ENCODE measurements at places on chromosomes 6 and 20.

DNA sequence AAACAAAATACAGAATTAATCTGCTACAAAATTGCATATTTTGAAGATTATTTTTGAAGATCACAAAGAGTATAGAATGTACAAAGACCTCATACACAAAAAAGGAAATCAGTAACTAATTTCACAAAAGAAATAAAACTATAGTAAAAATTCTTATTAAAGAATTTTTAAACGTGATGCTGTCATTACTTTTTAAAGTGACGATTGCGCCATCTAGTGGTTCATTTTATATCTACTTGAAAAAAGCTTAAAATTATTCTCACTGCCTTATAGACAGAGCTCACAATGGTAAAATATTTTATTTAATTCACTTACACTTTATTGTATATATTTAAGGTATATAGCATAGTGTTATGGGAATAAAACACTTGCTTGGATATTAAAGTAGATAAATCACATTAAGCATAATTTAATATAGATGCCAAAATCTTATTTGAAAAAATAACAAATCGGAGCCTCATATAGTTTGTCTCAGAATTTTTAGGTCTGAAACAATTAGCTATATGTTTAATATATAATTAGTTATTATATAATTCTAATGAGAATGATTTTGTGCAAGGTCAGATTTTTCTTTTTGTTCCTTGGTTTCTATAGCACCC, 128.8 kb downstream of the PHF3 start:
- no peak for DNase-seq

DNA sequence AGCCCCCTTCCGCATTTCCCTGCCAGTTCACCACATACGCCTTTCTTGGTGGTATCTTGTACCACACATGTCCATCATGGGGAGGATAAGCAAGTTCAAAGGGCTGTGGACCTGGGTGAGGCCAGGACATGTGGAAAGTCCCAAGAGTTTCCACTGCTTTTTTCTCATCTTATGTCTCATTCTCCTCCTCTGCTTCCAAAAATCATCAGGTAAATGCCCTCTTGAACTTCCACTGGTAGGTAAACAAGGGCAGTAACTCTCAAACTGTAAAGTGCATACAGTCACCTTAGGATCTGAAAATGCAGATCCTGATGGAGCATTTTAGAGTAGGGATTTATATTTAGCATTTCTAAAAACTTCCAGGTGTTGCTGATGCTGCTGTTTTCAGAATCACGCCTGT, 7.9 kb upstream of the SIRT5 start:
- DNase-seq: no peak

GRCh38 chr6:82396964-82397751, 33.5 kb downstream of the TPBG start:
- no peak for DNase-seq

- no peak for DNase-seq
Observed at GRCh38 chr6:56348578-56348977, 101.2 kb upstream of the COL21A1 start.

- DNase-seq: no peak
Observed at GRCh38 chr6:167722634-167723309, 103.9 kb upstream of the AFDN start.

- no peak for DNase-seq
Observed at GRCh38 chr20:60589623-60590022, 631.4 kb downstream of the CDH26 start.

GRCh38 chr20:44491635-44492395, 16.1 kb downstream of the TTPAL start:
- DNase-seq: no peak

DNA sequence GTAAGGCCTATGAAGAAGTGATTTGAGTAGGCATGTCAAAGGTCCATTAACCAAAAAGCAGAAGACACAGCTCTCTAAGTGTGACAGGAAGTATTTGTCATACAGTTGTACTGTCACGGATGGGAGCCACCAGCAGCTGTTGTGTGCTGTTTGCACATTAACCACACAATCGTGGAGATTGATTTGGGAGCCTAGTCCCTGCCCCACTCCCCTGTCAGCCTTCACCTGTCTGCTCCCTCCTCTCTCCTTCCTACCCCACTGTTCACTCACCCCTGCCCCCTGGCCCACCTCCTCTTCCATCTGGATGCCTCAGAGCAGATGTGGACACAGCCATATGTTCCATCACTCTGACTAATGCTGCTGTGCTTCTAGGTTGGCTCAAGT, 124.7 kb upstream of the SPACA1 start:
- no peak for DNase-seq

- DNase-seq: no peak
Observed at GRCh38 chr6:125020385-125020784, 58.1 kb downstream of the RNF217 start.

DNA sequence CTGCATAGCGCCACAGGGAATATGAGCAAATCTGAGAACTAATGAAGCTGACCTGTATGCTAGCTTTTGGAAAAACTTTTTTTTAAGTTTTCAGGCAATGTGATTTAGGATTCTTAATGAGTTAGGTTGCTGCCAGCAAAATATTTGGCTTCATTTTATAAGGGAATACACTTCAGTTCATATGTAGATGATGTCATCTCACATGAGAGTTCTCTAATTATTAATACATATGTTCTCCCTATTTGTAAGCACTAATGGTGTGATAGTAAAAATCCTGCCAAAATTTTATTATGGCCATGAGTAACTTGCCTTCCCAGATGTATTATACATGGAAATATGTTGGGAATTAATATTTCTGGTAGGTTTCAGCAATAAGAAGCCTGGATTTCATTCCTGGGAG, 573.8 kb downstream of the EPM2A start:
- DNase-seq: no peak

DNA sequence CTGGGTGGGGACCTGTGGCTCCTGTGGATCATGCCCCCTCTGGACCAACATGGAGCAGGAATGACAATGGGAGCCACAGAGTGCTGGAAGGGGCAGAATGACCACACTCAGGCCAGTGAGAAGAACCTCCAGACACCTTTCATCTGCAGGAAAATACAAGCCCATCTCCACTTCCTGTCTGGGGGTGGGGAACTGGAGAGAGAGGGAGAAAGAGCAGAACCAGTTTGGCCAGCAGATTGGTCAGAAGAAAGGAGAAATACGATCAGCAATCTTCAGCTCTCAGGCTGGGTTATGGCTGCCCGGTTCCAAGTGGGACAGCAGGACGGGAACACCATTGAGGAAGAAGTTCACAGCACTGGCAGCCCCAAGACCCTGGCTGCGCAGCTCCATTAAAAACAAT, 37.0 kb downstream of the BMP7 start:
- DNase-seq: no peak

GRCh38 chr20:34315236-34315635, 12.1 kb upstream of the AHCY start:
- DNase-seq: no peak

- no peak for DNase-seq
Observed at GRCh38 chr20:15799871-15800270, 773.4 kb downstream of the KIF16B start.

GRCh38 chr6:113719064-113719463, 138.1 kb upstream of the MARCKS start:
- no peak for DNase-seq

GRCh38 chr20:49850463-49851230, 38.0 kb downstream of the SLC9A8 start:
- DNase-seq: no peak

GRCh38 chr6:3316818-3317217, 58.1 kb downstream of the PSMG4 start:
- no peak for DNase-seq

DNA sequence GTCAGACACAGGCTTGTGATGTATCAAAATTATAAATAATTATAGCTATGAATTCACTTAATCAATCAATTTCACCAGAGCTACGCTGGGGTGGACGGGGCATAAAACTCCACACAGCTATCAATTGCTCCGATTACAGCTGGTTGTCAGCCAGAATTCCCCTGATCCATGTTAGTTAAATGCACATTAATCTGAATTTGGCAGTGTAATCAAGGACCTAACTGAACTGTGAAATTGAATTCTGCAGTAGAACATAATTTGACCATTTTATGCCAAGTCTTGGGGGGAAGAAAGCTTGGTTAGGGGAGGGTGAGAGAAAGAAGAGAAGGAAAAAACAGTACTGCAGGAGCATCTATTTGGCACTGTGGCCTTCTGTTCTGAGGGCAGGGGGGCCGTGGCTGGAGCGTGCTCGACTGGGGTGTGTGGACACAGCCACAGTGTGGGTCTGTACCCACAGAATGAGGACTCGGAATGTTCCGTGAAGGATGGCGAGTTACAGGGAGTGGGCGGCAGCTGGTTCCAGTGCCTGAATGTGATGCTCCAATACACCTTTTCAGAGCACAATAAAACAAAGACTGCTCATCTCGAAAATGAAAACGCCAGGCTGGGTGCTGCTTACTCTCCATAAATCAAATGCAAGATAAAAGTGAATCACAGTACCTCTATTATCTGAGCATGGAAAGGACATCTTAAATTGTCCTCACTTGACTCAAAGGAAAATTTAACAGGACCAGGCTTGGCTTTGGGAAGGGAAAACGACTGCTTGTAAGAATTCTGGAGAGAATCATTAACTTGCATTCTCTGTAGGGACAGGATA, 59.2 kb downstream of the LAMP5 start:
- DNase-seq: no peak

DNA sequence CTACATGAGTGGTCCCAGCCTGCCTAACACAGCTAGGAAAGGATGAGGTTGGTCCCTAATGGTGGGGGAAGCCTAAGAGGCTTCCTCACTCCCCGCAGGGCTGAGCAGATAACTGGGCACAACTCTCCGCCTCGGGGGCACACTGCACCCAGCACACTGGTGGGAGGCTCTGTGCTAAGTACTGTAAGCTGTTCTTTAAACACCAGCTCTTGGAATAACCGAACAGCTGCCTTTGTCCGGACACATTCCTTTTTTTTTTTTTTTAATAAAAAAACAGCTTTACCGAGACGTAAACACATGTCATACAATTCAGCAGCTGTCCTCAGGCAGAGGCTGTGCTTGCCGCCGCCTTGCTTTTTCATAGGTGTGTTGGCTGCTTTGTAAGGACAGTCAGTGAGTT, 6.9 kb downstream of the PSMG4 start:
- DNase-seq: no peak

- DNase-seq: no peak
Observed at GRCh38 chr6:15020119-15020770, 225.6 kb upstream of the JARID2 start.

GRCh38 chr6:126811321-126811720, 307.1 kb upstream of the RSPO3 start:
- no peak for DNase-seq

DNA sequence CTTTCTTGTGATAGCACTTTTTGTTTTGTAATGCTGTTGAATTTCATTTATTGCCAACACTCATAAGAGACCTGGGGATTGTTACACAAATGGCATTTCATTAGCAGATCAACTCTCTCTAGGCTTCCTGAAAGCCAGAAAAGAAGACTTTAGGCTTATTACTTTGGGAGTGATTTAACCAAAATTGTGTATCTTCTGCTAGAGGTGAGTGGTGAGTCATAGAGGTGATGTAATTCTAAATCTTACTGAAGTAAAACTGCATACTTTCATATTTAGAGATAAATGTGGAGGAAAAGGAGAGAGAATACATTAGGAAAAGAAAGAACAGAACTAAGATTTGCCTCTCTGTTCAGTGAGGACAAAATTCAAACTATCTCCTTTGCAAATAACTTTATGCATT, 304.7 kb upstream of the RGS17 start:
- DNase-seq: no peak

DNA sequence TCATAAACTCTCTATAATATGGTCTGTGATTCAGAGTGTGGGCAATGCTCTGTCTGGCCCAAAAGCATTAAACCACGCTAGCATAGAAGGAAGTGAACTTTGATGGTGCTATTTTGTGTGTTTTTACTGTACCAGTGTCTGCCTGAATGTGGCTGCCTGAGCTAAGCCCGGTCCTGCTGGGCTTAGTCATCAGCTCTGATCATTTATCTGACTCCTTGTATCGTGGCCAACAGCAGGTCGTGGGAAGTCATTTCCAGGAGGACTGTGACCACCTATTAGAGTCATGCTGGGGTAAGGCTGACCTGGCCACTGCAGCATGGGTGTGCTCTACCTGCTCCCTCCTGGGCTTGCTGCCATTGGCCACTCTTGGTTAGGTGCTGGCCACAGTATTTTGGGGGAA, 239.1 kb upstream of the CEP162 start:
- DNase-seq: no peak

- DNase-seq: no peak
Observed at GRCh38 chr6:43705996-43706395, 18.4 kb upstream of the MRPS18A start.

- peak; percentile 52 for DNase-seq
Observed at GRCh38 chr6:11732036-11732631, 46.5 kb downstream of the ADTRP start.

GRCh38 chr20:275791-276190, 14.8 kb downstream of the C20orf96 start:
- DNase-seq: no peak

- no peak for DNase-seq
Observed at GRCh38 chr20:9218531-9218961, 149.7 kb downstream of the PLCB4 start.

DNA sequence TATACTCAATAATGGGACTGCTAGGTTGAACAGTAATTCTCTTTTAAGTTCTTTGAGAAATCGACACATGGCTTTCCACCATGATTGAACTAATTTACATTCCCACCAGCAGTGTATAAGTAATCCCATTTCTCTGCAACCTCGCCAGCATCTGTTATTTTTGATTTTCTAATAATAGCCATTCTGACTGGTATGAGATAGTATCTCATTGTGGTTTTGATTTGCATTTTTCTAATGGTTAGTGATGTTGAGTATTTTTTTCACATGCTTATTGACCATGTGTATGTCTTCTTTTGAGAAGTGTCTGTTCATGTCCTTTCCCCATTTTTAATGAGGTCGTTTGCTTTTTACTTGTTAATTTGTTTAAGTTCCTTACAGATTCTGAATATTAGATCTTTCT, 66.5 kb downstream of the STK4 start:
- DNase-seq: no peak

DNA sequence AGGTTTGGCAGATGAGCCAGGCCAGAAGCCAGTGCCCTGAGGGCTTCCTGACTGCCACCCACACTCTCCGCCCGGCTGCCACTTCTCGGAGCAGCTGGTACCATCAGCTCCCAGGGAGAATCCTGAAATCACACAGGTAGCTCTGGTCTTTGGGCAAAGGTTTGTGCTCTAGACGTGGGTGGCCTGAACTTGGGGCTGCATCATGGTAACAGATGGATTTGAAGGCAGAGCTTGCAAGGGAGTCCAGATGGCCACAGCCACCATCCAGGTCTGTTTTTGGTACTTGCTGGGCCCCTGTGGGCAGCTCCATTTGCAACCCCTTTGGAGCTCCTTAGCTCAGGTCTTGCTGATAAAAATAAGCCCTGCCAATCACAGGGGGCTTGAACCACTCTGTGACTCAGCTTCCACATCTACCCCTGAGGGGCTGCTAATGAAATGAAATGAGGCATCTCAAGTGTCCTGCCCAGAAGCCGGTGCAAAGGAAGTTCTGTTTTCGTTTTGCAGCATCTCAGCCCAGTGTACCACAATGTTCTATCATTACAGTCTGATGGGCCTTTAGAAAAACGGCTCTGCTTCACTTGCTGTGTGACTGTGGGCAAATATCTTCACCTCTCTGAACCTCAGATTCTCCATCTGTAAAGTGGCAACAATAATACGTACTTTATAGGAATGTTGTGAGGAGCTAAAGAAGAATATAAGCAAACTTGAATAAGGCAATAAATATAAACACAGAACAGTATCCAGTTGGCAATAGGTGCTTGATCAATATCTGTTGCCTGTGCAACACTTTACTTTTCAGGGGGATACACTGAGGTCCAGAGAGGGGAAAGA, 25.1 kb upstream of the CDH22 start:
- no peak for DNase-seq

Measured in stimulated activated CD4-positive, alpha-beta T cell treated with anti-CD3 and anti-CD28 coated beads, Interleukin-12 subunit alpha, Interleukin-12 subunit beta, amount 100 ng/mL, for 4 hours (primary cell).